Right ventricle myocardium inferior (tissue), 1 donor: ENCODE measurements at places on chromosomes 3 and 15.
A peak's percentile ranks its signal among the peaks of the same experiment; 100 is the strongest.

DNA sequence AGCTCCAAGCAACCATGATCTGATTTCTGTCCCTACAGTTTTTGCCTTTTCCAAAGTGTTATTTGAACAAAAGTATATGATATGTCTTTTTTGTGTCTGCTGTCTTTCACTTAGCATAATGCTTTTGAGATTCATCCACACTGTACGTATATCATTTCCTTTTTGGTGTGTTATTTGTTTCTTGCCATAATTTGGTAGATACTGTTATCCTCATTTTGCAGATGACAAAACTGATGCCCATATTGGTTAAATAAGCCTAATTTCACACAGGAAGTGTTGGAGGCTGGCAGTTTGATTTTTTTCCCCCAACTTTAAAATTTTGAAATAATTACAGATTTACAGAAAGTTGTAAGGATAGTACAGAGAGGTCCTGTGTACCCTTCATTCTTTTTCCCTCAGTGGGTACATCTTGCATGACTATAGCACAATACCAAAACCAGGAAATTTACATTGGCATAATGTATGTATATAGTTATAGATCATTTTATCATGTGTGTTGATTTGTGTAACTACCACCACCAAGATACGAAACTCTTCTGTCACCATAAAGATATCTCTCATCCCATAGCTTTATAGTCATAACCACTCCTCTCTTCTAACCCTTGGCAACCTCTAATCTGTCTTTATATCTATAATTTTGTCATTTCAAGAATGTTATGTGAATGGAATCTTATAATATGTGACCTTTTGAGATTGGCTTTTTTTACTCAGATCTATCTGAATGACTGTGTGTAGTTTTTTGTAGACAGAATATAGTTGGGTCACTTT lies 55.6 kb downstream of the RASA2 start:
- DNase-seq, result no peak

DNA sequence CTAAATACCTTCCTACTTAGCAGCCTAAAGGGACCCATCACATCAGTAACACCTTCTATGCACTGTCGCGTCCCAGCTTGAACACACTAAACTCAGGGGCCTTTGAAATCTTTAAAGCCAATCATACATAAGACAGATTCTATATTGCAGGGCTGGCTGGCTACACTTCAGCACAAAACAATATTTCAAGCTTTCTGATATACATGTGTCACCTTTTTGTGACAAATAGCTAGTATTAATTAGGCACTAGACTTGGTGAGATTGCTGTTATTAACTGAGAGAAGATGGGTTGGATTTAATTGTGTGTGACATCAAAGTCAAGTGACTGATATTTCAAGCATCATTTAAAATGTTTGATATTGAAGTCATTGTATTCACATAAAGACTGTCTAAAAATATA lies 148.4 kb downstream of the ZIC4 start:
- DNase-seq, result no peak

DNA sequence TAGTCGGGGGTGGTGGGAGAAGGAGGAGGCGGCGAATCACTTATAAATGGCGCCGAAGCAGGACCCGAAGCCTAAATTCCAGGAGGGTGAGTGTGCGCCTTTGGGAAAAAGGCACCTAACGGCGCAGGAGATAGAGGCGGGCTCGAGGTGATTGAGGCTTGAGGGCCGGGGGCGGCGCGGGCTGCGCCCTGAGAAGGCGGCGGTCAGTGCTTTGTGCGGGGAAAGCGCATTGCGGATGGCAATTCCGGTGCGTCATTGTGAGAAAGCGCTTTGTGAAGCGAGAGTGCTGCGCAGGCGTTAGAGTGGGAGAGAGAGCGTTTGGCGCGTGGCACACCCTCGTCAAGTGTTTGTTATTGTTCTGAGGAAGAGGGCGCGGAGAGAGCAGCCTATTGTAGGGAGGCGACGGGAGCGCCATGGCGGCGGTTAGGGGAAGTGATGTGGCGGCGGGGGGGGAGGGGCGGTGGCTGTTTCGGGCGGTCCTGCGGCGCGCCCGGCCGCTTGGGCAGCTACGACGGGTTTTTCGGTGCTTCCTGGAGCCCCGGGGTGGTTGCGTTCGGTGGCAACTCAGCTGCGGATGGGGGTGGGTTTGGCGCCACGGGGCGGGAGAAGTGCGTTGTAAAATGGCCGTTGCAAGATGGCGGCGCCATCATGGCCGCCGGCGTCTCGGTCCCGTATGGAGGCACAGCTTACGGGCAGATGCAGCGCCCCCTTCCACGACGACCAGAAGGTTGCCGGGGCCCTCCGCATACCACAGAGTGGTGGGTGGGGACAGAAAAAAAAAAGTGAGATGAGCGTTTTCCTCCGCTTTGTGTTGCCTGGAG lies 492 bp downstream of the MORF4L1 start:
- DNase-seq, result peak; percentile 95

DNA sequence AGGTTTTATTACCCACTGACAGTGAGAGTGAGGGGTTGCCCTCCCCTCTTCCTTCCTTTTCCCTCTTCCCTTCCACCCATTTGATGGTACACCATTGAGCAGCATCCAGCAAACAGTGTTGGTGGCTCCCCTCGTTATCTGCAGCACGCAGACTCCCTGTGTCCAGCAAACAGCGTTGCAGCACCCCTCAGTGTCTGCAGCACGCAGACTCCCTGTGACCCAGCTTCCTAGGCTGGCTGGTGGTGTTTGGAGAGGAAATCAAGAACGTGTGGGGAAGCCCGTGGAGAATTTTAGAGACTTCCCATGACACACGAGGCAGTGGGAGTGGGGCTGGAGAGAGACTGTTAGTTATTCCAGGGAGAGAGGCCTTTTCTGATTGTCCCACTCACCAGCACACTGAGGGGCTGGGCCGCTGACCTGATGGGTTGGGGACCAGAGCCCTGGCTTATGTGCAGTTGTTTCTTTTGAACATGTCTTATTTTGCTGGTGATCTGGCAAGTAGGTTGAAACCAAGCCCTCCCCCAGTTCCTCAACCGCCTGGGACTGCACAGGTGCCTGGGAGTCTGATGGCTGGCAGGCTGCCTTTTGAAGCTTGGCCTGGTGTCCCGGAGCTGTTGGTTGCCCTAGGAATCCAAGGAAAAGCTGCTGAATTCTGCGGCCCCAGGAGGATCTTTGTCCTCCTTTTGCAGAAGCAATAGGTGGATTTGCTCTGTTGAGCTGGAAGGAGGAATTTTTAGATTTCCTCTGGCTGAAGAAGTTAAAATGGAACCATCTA lies 19.0 kb downstream of the APBA2 start:
- DNase-seq, result no peak

DNA sequence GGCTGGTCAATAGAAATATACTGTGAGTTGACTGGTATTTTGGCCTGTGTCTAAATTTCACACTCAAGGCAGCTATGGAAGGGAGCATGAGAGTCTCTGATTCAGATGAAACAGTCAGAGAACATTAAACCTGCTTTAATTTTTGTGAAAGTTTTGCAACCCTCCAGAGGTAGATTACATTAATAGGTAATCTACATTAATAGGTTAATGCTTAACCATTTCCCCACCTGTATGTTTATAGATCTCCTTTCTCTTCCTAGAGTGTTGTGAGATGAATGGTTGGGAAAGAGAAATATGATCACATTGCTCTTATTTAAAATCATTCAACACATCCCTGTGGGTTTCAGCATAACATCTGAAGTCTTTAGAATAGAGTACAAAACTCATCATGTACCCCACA lies 586.9 kb upstream of the DPPA4 start:
- DNase-seq, result no peak

DNA sequence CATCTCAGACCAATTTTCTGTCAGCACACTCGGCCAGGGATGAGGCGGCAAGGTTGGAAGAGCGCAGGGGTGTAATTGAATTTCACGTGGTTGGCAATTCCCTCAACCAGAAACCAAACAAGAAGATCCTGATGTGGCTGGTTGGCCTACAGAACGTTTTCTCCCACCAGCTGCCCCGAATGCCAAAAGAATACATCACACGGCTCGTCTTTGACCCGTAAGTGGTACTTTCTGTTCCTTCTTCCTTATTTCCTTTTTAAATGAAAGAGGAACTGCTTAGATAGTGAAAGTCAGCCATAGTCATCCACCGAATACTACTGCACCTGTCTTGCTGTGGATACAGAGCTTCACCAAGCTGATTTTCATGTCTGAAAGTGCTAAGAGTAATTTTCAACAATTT lies 60.1 kb downstream of the SGO1 start:
- DNase-seq, result no peak

DNA sequence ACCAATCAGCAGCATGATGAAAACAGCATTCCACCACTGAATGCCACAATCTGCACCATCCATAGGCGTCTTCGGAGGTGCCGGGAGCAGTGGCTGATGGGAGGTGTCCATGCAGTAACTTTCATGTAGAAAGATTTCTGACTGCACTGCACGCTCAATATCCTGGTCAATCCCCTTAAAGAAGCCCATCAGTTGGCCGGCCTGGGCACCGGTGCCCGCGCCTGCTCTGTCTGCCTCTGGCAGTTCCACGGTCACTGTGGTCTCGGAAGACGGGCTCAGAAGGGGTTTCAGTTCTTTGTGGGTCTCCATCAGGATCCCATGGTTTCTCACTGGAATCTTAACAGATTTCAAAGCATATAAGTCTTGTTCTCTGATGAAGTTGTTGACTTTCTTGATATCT lies 3.9 kb downstream of the LYSMD4 start:
- DNase-seq, result no peak

- DNase-seq, result no peak
Measured at GRCh38 chr3:13235897-13236296, 162.7 kb upstream of the IQSEC1 start.

- peak; percentile 72 for DNase-seq
Measured at GRCh38 chr3:170584585-170585007, 1.3 kb downstream of the SLC7A14 start.

GRCh38 chr3:38474928-38475605 lies 21.1 kb upstream of the EXOG start:
- DNase-seq, result no peak

DNA sequence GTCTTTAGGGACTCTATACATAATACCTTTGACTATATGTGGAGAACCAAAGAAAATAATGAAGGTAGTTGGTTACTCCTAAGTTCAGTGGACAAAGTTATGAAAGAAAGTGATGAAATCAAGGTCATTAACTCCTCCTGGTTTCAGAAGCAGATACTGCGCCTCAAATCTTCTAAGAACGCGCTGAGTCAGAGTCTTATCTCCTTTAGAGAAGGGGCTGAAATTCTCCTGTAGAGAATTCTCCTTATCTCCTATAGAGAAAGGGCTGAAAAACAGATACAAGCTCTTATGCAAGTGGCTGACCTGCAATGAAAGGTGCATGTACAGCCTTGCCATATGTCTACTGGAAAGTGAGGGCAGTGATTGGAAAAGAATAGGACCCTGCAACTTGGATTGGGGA lies 824.2 kb downstream of the NSUN3 start:
- no peak for DNase-seq

DNA sequence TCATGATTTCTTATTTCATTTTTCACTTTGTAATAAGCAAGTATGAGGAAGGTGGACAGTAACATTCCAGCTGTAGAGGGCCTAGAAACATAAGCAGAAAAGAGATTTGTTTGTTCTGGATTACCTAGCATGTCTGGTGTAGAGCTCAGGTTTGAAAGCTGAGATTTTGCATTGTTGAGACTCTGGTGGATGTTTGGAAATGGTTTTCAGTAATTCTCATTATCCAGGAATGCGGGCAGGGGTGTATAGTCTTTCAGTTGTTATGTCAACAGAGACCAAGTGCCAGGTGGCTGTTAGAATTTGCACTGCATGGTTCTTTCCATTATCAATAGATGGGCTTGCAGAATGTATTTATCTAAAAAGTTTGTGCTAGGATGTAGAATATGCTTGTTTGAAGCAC lies 10.9 kb downstream of the GPD1L start:
- no peak for DNase-seq

GRCh38 chr3:38657369-38657768 lies 7.9 kb upstream of the SCN5A start:
- DNase-seq, result no peak

GRCh38 chr3:107236655-107237337 lies 140.4 kb upstream of the CCDC54 start:
- DNase-seq, result no peak

- no peak for DNase-seq
Measured at GRCh38 chr15:70589221-70589620, 174.1 kb downstream of the UACA start.

DNA sequence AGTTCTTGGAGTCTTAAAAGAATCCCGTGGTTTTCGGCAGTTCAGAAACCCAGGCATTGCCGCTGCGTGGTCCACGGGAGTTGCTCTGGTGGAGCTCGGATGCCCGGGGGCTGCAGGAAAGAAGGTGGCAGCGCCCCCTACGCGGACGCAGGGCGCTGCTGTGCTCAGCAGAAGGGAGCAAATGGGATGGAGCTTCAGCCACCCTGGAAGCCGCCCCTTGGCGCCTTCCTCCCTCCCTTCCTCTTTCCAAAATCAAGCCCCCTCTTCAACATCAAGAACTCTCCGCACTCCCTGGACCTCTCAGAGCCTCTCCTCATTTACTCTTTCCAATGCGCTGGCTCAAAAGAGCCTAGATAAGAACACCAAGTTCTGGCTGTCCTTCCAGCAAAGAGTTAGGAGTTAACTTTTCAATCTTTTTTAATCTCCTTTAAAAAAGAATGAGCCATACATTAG lies 880 bp upstream of the CHRNA7 start:
- no peak for DNase-seq

GRCh38 chr3:113685956-113686721 lies 10.3 kb downstream of the USF3 start:
- DNase-seq, result no peak

DNA sequence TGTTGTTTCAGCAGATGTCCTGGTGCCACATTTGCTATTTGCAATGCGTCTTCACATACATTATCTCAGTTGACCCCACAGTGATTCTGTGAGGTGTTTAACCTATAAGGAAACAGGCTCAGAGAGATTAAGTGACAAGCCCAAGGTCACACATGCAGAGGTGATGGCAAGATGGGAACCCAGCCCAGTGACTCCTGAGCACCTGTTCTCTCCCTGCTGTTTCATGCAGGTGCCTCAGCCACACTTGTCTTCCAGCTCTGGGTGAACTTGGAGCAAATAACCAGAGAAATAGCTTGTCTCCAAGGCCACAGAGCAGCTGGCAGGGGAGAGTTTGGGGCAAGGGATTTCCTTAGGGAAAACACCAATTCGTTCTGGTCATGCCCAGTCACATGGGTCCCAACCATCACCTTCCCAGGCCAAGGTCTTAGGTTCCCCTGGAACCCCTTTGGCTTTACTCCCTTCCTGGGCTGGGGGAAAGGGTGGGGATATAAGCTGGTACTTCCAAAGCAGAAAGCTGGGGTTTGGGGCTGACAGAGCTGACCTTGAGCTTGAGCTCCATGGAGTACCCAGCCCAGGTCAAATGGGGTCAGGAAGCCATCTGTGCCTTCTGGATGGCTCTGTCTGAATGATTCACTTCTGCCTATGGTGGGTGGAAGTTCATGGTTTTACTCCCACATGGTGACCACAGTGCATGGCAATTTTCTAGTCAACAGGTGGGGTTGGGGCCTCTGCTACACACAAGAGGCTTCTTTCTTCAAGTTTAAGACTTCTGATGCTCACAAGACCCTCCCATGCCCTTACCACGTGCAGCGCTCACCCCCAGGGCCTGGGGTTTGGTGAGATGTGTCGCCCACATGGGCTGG lies 22.4 kb downstream of the LIPC start:
- no peak for DNase-seq

GRCh38 chr3:164687902-164688301 lies 390.4 kb downstream of the SI start:
- DNase-seq, result no peak

- DNase-seq, result peak; percentile 61
Measured at GRCh38 chr15:53880357-53880756, 97.9 kb upstream of the UNC13C start.

- no peak for DNase-seq
Measured at GRCh38 chr15:60895986-60896385, 333.1 kb downstream of the RORA start.

- DNase-seq, result no peak
Measured at GRCh38 chr3:9644245-9644644, 5.1 kb upstream of the MTMR14 start.
